ENCODE measurements at places on chromosomes 5 and 9. TPM values are rescaled to one million over a fixed set of nuclear protein-coding genes. Genes with fewer than 3 reads are reported as not detected.

Gene SCGB3A2
- not detected for total RNA-seq

Gene GKAP1
- total RNA-seq, result 4.3 TPM

Gene CTXN3
- not detected for total RNA-seq

Gene ANKRD20A1
- 3.1 TPM for total RNA-seq

- DNase-seq, result no peak
These were observed 59.3 kb downstream of the RALGPS1 start for GRCh38 chr9:126973651-126974529.

DNA sequence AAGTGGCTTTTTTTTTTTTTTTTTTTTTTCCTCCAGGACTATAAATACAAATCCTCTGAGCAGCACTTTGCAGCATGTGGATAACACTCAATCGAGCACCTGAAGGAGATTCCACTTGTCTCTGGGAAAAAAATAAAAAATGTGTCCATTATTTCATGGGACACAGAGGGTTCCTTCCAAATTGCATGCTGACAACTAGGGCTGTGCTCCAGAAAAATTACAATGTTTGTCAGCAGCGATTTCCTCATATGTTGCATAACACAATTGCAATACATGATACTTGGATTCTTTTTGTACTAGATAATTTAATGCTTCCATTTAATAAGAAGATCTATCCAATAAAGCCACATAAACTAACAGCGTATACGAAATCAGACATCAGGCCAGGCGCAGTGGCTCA is 84.4 kb downstream of the CDH18 start:
- no peak for DNase-seq

- DNase-seq, result no peak
These were observed 341.1 kb downstream of the ZSWIM6 start for GRCh38 chr5:61673007-61673735.

DNA sequence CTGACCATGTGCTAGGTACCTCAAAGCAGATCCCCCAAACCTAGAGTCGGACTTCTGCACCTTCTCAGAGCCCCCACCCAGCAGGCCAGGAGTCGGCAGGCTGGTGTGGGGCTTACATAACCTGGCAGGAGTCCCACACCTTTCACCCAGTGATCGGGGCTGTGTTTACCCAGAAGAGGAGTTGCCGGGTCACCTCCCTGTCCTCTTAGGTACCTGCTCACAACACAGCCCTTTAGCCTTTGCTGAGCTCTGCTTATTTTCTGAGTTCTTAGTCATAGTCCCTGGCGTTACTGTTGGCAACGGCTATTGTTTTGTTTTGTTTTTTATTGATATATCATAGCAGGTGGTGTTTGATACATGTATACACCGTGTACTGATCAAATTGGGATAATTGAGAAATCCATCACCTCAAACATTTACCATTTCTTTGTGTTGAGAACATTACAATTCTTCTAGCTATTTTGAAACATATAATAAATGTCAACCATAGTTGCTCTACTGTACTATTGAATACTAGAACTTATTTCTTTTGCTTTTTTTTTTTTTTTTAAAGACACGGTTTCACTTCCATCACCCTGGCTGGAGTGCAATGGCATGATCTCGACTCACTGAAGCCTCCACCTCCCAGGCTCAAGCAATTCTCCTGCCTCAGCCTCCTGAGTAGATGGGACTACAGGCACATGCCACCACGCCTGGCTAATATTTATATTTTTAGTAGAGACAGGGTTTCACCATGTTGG is 10.4 kb upstream of the EEIG1 start:
- DNase-seq, result no peak

DNA sequence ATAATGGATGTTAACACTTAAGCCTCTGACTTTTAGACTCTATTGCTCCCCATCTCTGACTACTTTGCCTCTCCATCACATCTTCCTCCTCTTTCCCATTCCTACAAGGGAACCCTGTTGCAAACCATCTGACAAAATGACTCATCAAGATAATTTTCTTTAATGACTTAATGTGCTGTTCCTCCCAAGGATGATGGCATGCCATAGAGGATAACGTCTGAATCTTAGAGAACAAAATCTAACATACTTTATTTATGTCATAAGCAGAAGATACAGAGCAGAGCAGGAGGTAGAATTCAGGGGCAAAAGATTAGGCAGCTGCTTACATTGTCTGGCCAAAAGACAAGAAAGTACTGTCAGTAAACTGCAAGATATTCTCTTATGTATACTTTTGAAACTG is 76.8 kb downstream of the FGF10 start:
- DNase-seq, result no peak

DNA sequence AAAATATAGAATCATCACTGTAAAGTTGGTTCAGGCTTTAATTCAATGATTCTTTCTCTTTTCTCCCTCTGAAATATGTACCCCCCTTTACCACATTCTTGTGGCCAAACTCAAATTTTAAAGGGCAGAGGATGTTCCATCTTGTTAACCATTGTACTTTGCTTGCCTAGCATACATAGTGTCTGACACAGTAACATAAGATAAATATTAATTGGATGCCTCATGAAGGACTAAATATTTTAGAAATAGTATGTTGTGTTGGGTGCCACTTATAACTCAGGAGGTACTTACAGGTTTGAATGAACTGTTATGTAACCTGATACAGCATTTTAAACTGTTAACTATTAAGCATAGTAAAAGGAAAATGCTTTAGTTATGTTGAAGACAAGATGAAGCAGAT is 71.5 kb downstream of the NIPBL start:
- no peak for DNase-seq

Measured in activated naive CD4-positive, alpha-beta T cell treated with anti-CD3 and anti-CD28 coated beads, Interleukin-2, amount 50 U/mL, for 72 hours (primary cell).